ENCODE measurements at places on chromosomes 2 and 18.

GRCh38 chr18:55778788-55779690, 191.0 kb upstream of the TCF4 start:
- H3K4me3 ChIP-seq: peak overlapping the region; percentile 75
- H3K36me3 ChIP-seq: no peaks in the 10 kb centered on the region

DNA sequence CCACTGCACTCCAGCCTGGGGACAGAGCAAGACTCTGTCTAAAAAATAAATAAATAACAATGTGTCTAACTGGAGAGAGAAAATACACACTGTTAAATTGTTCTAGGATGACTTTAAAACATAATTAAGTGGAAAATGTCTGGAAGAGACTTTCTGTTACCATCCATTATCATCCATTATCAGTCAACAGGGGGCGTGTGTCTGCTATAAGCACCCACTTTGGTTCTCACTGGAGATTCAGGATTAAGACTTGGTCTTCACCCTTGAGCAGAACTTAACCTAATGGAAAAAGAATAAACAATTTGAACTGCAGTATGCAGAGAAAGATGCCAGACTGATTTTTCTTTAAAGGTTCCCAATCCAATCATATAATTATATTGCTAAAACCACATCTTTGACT, 999.8 kb upstream of the GYPC start:
- H3K27me3 ChIP-seq: no peaks in the 10 kb centered on the region
- no peak overlapping the region for H3K4me3 ChIP-seq
- H3K36me3 ChIP-seq: no peaks in the 10 kb centered on the region
- no peak for DNase-seq
- no peaks in the 10 kb centered on the region for H3K4me1 ChIP-seq

DNA sequence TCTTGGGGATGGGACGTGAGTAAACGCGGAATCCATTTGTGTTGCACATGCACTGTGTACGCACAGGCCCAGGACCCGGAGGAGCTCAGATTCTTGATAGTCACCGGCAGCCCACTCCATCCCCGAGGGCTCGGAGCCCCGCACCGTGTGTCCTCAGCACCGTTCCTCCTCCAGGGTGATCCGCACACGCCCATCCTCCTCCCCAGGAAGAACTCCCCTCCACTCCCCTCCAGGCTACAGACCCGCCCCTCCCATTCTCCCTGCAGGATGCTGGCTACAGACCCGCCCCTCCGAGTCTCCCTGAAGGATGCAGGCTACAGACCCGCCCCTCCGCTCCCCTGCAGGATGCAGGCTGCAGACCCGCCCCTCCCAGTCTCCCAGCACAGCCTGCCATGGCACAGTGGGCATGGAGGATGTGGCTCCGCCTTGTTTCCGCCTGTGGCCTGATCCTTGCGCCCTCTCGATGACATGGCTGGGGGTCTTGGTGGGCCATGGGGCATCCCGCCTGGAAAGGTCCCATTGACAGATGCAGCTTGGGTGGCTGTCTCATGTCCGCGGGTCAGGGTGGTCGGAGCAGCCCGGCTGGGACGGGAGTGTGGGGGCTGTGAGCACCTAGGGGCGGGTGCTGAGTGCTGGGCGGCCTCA, 14.1 kb downstream of the CTDP1 start:
- no peaks in the 10 kb centered on the region for H3K27me3 ChIP-seq
- H3K4me1 ChIP-seq: no peaks in the 10 kb centered on the region
- no peak overlapping the region for H3K4me3 ChIP-seq
- H3K36me3 ChIP-seq: peaks cover 13% of the 10 kb centered on the region

DNA sequence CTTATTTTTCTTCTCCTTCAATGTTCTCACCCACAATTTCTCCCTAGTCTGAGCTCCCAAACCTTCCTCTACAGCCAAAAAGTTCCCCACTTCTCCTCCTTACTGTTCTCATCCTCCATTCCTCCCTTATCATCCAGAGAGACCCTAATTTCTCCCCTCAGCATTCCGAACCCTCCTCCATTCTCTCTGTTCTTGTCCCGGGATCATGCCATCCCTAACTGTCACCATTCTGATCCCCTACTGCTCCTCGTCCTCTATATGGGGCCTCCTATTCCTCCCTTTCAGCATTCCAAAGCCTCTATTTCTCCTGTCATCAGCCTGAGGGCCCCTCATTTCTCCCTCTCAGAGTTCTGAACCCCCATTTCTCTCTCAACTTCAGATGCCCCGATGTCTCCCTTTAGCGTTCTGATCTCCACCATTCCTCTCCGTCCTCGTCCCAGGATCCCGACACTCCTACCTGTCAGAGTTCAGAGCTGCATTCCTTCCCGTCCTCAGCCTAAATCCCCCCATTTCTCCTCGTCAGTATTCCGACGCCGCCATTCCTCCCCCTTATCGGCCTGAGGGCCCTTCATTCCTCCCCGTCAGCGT, 522 bp downstream of the MBD1 start:
- peaks cover 78% of the 10 kb centered on the region for H3K36me3 ChIP-seq
- no peak for DNase-seq
- H3K4me1 ChIP-seq: peaks cover 27% of the 10 kb centered on the region

GRCh38 chr2:155714983-155715382, 617.5 kb downstream of the NR4A2 start:
- no peaks in the 10 kb centered on the region for H3K27me3 ChIP-seq
- H3K27ac ChIP-seq: no peak overlapping the region
- no peaks in the 10 kb centered on the region for H3K4me1 ChIP-seq
- no peak for DNase-seq

DNA sequence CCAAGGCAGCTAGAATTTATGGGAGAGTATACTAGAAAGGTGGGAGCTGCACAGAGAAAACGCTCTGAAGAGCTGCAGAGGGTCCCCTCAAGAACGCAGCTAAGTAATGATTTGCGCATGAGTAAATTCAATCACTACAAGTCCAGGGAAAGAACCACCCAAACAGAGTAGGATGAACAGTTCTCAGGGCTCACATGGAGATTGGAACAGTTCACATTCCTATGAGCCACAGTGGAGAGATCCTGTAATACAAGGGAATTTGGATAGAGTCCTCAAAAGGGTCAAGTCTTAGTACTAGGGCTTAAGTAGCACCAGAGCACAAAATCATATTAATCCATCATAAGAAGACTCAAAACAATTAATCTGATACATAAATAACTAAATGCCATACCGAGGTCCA, 12.7 kb downstream of the OLA1 start:
- no peak overlapping the region for H3K27ac ChIP-seq
- peaks cover 5% of the 10 kb centered on the region for H3K4me1 ChIP-seq
- no peak for DNase-seq
- H3K4me3 ChIP-seq: no peak overlapping the region
- no peaks in the 10 kb centered on the region for H3K36me3 ChIP-seq

DNA sequence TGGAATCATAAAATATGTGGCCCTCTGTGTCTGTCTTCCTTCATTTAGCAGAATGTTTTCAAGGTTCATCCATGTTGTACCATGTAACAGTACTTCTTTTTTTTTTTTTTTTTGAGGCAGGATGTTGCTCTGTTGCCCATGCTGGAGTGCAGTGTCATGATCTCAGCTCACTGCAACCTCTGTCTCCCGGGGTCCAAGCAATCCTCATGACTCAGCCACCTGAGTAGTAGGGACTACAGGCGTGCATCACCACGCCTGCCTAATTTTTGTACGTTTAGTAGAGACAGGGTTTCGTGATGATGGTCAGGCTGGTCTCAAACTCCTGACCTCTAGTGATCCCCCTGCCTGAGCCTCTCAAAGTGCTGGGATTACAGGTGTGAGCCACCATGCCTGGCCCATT, 31.2 kb downstream of the RAB1A start:
- peaks cover 100% of the 10 kb centered on the region for H3K36me3 ChIP-seq
- H3K27me3 ChIP-seq: no peaks in the 10 kb centered on the region
- H3K4me1 ChIP-seq: no peaks in the 10 kb centered on the region
- DNase-seq: no peak
- H3K27ac ChIP-seq: no peak overlapping the region

DNA sequence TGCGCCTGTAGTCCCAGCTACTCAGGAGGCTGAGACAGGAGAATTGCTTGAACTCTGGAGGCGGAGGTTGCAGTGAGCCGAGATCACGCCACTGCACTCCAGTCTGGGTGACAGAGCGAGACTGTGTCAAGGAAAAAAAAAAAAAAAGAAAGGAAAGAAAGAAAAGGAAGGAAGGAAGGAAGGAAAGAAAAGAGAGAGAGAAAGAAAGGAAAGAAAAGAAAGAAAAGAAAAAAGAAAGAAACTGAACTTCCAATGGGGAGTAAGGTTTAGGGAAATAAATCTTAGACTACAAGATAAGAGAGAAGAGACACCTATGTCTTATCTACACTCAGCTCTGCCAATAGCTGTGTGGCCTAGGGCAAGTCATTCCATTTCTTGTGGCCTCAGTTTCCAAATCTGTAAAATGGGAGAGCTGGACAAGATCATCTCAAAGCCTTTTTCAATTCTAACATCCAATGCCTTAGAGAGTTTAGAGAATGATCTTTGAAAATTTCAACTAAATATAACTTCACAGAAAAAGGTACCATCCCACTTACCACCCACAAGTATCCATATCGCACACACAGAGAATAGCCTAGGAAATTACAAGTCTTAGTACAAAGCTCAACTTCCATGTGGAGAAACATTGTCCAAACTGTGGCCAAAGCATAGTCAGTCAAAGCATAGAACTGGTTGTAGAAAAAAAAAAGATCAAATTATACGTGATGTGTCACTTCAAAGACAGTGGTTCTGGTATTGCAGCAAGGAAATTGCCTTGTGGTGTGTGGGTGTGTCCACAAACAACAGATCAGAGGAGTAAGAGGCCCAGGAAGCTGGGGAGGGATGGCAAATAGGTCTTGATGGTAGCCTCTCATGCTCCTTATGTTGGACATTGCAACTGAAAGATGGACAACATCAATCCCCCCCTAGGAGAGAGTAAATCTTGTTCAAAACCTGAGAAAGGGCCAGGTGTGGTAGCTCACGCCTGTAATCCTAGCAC, 42.4 kb downstream of the SLC14A2 start:
- H3K36me3 ChIP-seq: no peaks in the 10 kb centered on the region
- H3K4me1 ChIP-seq: no peaks in the 10 kb centered on the region
- H3K27ac ChIP-seq: no peak overlapping the region
- no peak overlapping the region for H3K4me3 ChIP-seq
- no peaks in the 10 kb centered on the region for H3K27me3 ChIP-seq

- DNase-seq: no peak
- H3K27ac ChIP-seq: no peak overlapping the region
- no peaks in the 10 kb centered on the region for H3K4me1 ChIP-seq
Measured at GRCh38 chr2:25592766-25593292, 80.5 kb downstream of the DTNB start.

- H3K4me3 ChIP-seq: no peak overlapping the region
- no peak for DNase-seq
- H3K36me3 ChIP-seq: no peaks in the 10 kb centered on the region
Measured at GRCh38 chr2:120237491-120237902, 14.3 kb upstream of the TMEM185B start.

- no peaks in the 10 kb centered on the region for H3K36me3 ChIP-seq
- H3K27ac ChIP-seq: no peak overlapping the region
- H3K4me1 ChIP-seq: no peaks in the 10 kb centered on the region
Measured at GRCh38 chr2:128562471-128563347, 244.0 kb upstream of the HS6ST1 start.

DNA sequence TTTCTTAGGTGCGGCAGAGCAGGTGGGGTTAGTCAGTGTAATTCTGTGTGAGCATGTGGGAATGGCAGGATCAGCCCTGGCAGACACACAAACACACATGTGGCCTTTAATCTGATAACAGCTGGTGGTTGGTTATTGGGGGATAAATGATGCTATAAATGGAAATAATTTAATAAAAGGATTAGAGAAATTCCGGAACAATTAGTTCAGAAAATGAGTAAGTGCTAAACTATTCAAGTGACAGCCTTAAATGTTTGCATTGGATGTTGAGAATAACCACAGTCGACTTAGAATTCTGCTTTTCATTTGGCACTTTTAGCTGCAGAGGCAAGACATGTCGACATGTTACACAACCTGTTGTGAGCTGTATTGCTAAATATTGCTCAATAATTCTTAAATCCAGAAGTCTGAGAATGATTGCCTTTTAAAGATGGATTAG, 7.2 kb downstream of the SMYD1 start:
- no peaks in the 10 kb centered on the region for H3K27me3 ChIP-seq
- no peaks in the 10 kb centered on the region for H3K4me1 ChIP-seq
- no peak overlapping the region for H3K27ac ChIP-seq
- no peak overlapping the region for H3K4me3 ChIP-seq
- DNase-seq: no peak

- H3K27ac ChIP-seq: no peak overlapping the region
- H3K4me3 ChIP-seq: peak overlapping the region; percentile 22
- no peaks in the 10 kb centered on the region for H3K36me3 ChIP-seq
- no peaks in the 10 kb centered on the region for H3K27me3 ChIP-seq
Measured at GRCh38 chr18:42706618-42707017, 408.9 kb downstream of the RIT2 start.

- H3K27me3 ChIP-seq: no peaks in the 10 kb centered on the region
- H3K4me3 ChIP-seq: no peak overlapping the region
- DNase-seq: no peak
- H3K4me1 ChIP-seq: no peaks in the 10 kb centered on the region
Measured at GRCh38 chr2:8918412-8918811, 81.0 kb upstream of the KIDINS220 start.

DNA sequence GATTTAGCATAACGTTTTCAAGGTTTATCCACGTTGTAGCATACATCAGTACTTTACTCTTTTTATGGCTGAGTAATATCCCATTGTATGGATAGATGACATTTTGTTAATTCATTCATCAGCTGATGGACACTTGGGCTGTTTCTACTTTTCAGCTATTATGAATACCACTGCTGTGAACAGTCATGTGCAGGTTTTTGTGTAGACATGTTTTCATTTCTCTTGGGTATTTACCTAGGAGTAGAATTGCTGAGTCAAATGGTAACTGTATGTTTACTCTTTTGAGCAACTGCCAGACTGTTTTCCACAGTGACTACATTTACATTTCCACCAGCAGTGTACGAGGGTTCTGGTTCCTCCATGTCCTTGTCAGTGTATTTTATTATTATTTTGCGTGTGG, 33.9 kb downstream of the COX7A2L start:
- no peak overlapping the region for H3K4me3 ChIP-seq
- no peaks in the 10 kb centered on the region for H3K4me1 ChIP-seq
- no peaks in the 10 kb centered on the region for H3K27me3 ChIP-seq
- H3K27ac ChIP-seq: no peak overlapping the region
- no peak for DNase-seq
- H3K36me3 ChIP-seq: peaks cover 4% of the 10 kb centered on the region

GRCh38 chr2:136010126-136010525, 24.7 kb upstream of the DARS1 start:
- H3K4me1 ChIP-seq: no peaks in the 10 kb centered on the region
- no peaks in the 10 kb centered on the region for H3K27me3 ChIP-seq
- H3K4me3 ChIP-seq: no peak overlapping the region
- no peaks in the 10 kb centered on the region for H3K36me3 ChIP-seq

Data from esophagus squamous epithelium (tissue), 5 donors.